Renal pelvis (tissue), 12 donors: ENCODE measurements at places on chromosomes 16 and 17. TPM values are rescaled to one million over a fixed set of nuclear protein-coding genes. Genes with fewer than 3 reads are reported as not detected.

DNA sequence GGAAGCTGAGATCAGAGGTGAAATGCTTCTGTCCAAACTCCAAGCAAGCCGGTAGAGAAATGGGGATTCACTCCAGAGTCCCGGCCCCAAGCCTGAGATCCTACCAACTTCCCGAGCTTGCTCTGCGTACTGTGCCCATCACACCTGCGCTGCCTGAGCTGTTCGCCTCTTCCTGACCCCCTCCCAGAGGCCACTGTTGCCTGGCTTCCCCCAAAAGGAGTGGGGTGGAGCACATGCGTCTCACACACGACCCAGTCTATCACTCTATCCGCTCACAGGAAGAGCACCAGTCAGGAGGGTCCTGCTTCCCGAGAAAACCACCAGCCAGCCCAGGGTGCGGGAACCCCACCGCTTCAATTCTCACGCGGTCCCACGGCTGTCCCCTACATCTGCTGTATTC is 13.5 kb upstream of the C16orf95 start:
- no peak for DNase-seq

DNA sequence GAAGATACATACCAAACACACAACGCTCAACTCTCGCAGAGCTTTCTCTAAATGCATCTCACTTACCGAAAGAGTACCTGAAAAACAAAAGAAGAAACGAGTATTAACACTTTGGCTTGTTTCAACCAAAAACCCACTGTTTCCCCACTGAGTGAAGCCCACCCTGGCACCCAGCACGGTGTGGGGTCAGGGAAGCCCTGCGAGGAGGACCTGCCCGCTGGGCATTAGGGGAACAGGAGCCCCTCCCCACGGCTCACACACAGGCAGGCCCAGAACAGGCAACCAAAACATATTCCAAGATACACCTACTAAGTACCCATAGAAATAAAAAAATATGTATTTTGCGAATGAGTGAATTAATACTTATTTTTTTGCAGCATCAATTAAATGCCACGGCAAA is 36.6 kb downstream of the LMF1 start:
- no peak for DNase-seq

The FKBP10 gene
- 160 TPM for polyA plus RNA-seq

- DNase-seq: peak; percentile 29
These were observed 530 bp downstream of the GSG1L start for GRCh38 chr16:28062847-28063521.

- DNase-seq: no peak
These were observed 1.7 kb downstream of the SMARCD2 start for GRCh38 chr17:63840591-63841349.

The TMIGD1 gene
- polyA plus RNA-seq: 0.56 TPM

DNA sequence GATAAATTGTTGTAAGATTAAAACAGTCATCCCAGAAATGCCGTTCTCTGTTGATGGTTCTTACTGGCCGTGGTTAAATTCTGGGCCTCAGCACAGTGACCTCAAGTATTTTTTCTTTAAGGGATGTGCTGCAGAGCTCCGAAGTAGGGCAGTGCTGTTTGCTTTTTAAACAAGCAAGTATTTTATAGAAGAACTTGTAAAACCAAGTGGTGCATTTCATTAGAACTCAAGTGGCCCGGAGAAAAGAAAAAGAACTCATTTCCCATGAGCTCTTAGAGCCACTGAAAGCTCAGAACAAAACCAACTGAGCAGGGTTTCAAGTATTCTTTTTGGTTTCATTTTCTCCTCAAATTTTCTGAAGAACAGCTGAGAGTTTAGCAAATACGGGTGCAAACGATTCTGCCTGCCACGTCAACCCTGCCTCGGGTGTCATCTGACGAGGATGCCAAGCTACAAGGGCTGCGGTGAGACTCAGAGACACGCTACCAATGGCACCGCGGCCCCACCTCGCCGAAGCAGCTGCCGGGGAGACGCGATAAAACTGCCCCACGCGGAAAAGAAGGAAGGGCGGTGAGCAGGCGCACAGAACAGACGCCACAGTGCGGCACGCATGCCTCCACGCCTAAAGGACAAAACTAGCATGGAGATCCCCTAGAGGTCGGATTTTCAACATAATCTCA is 6.3 kb downstream of the LMF1 start:
- no peak for DNase-seq
